ENCODE measurements at places on chromosomes 7 and 10.

DNA sequence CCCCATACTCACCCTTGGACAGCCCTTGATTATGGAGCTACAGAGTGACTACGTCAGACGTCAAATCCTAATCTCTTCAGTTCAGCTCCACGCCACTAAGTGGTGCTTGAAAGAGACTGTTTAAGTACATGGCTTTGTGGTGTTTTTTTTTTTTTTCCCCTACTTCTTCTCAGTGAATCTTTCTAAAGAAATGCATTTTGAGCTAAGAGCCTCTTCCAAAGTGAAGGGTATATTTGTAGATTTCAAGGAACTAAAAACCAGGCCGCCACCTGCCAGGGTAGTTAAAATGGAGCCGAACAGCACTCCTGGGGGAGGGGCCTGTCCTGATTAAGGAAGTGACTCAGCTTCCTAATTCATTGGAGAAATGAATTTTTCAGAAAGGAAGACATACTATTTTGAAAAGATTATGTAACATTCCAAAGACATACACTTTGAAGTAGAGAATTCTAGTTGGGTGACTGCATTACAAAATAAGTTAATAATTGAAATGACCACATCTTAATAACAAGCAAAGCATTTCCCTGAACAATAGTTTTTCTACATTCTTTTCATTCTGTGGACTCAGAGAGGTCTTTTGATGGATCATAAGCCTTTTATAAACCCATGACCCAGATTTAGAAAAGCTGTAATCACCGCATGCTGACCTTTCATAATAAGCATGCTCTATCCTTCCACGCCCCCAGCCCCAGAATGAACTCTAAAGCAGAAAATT lies 20.6 kb upstream of the VPS41 start:
- no peak overlapping the region for H3K27ac ChIP-seq
- H3K4me3 ChIP-seq = no peak overlapping the region
- no peak for DNase-seq
- no peaks in the 10 kb centered on the region for H3K4me1 ChIP-seq
- H3K36me3 ChIP-seq = no peaks in the 10 kb centered on the region

GRCh38 chr10:5628451-5629302 lies 37.7 kb downstream of the ASB13 start:
- H3K4me3 ChIP-seq = peak overlapping the region; percentile 24
- H3K36me3 ChIP-seq = no peaks in the 10 kb centered on the region
- no peaks in the 10 kb centered on the region for H3K4me1 ChIP-seq

- no peaks in the 10 kb centered on the region for H3K4me1 ChIP-seq
- H3K27me3 ChIP-seq = no peaks in the 10 kb centered on the region
- no peak for DNase-seq
- H3K27ac ChIP-seq = no peak overlapping the region
Measured at GRCh38 chr10:124232686-124233545, 139.5 kb upstream of the CHST15 start.

GRCh38 chr7:47956220-47956619 lies 8.0 kb upstream of the PKD1L1 start:
- no peaks in the 10 kb centered on the region for H3K36me3 ChIP-seq
- H3K27me3 ChIP-seq = no peaks in the 10 kb centered on the region
- no peak overlapping the region for H3K27ac ChIP-seq
- H3K4me3 ChIP-seq = no peak overlapping the region

All from uterus (tissue), 4 donors.